ENCODE measurements at places on chromosomes 7 and 10. TPM values are rescaled to one million over a fixed set of nuclear protein-coding genes. Genes with fewer than 3 reads are reported as not detected.
A peak's percentile ranks its signal among the peaks of the same experiment; 100 is the strongest.

Gene EMX2
- 0.12 TPM for total RNA-seq

Gene PHKG1
- total RNA-seq: not detected

Gene RNF148
- 2.2 TPM for total RNA-seq

Gene SH3PXD2A
- total RNA-seq: 10.6 TPM

GRCh38 chr7:81439591-81439990, 330.3 kb downstream of the HGF start:
- no peaks in the 10 kb centered on the region for H3K36me3 ChIP-seq
- DNase-seq: no peak
- H3K4me1 ChIP-seq: no peaks in the 10 kb centered on the region
- no peaks in the 10 kb centered on the region for H3K27me3 ChIP-seq

GRCh38 chr7:159026271-159027055, 118.2 kb downstream of the VIPR2 start:
- H3K27me3 ChIP-seq: no peaks in the 10 kb centered on the region
- H3K27ac ChIP-seq: no peak overlapping the region
- no peaks in the 10 kb centered on the region for H3K36me3 ChIP-seq

DNA sequence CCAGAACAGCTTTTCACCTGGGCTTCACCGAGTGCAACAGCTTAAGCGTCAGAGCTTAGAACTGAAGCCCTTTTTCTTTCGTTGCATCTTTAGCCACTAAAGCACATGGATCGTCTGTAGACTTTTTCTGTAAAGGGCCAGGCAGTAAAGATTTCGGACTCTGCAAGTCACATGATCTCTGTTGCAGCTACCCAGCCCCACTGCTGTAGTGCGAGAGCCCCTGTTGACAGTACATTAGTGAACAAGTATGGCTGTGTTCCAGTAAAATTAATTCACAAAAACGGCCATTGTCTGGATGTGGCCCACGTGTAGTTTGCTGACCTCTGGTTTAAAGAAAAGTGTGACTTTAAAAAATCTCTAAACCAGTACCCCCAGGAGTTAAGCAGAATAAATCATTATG, 39.4 kb downstream of the FBH1 start:
- no peak for DNase-seq
- H3K36me3 ChIP-seq: no peaks in the 10 kb centered on the region
- H3K4me3 ChIP-seq: no peak overlapping the region
- H3K27me3 ChIP-seq: no peaks in the 10 kb centered on the region

DNA sequence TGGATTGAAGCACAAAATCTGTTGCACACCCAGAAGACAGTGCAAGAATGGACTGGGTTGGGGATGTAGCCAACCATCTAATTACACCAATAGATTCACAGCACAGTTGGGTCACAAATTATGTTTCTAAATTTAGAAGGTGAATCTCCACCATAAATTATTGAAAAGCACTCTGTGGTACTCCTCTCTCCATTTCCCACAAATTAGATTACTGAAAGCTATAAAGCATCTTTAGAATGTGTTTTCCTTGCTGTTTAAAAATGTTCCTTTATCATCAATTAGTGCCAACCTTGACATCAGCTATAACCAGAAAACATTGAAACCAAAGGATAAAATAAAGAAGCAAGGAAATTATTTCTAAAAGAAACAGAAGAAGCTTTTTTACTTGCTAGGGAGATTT, 39.9 kb upstream of the HDAC9 start:
- H3K27me3 ChIP-seq: no peaks in the 10 kb centered on the region
- no peak overlapping the region for H3K4me3 ChIP-seq
- no peaks in the 10 kb centered on the region for H3K36me3 ChIP-seq
- no peak overlapping the region for H3K27ac ChIP-seq

- no peak overlapping the region for H3K27ac ChIP-seq
- H3K4me1 ChIP-seq: no peaks in the 10 kb centered on the region
- no peaks in the 10 kb centered on the region for H3K27me3 ChIP-seq
- H3K36me3 ChIP-seq: no peaks in the 10 kb centered on the region
- DNase-seq: no peak
- no peak overlapping the region for H3K4me3 ChIP-seq
Observed at GRCh38 chr10:102826148-102826796, 10.9 kb downstream of the CYP17A1 start.

- peaks cover 5% of the 10 kb centered on the region for H3K4me1 ChIP-seq
- H3K4me3 ChIP-seq: no peak overlapping the region
- no peaks in the 10 kb centered on the region for H3K36me3 ChIP-seq
- no peak for DNase-seq
- no peaks in the 10 kb centered on the region for H3K27me3 ChIP-seq
Observed at GRCh38 chr10:6384031-6384430, 181.3 kb downstream of the PFKFB3 start.

GRCh38 chr10:31947144-31947926, 18.7 kb upstream of the ARHGAP12 start:
- no peaks in the 10 kb centered on the region for H3K27me3 ChIP-seq
- H3K27ac ChIP-seq: peak overlapping the region; percentile 72
- peak; percentile 78 for DNase-seq
- no peaks in the 10 kb centered on the region for H3K36me3 ChIP-seq

- no peak overlapping the region for H3K4me3 ChIP-seq
- H3K36me3 ChIP-seq: no peaks in the 10 kb centered on the region
- H3K27me3 ChIP-seq: no peaks in the 10 kb centered on the region
- H3K4me1 ChIP-seq: no peaks in the 10 kb centered on the region
- no peak overlapping the region for H3K27ac ChIP-seq
- DNase-seq: no peak
Observed at GRCh38 chr10:111578076-111578475, 501.2 kb downstream of the ADRA2A start.

DNA sequence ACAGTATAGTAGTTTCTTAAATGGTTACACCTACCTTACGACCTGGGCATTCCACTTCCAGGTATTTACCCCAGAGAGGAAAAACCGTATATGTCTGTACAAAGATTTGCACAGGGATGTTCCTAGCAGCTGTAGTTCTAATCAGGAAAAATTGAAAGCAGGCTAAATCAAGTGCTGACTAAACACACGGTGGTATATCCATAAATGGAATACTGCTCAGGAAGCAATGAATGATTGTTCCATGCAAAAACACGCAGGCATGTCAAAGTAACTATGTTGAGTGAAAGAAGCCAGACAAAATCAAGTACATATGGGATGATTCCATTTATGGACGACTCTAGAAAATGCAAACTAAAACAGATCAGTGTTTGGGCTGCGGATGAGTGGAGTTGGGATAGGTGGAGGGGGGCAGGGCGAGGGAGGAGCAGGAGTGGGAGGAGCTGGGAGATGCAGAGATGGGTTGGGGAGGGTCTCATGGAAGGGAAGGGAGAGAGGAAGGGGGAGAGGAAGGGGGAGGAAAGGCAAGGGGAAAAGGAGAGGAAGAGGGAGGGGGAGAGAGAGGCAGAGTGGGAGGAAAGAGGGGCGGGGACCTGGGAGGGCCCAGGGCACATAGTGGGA, 484 bp upstream of the MSRB2 start:
- peaks cover 15% of the 10 kb centered on the region for H3K4me1 ChIP-seq
- H3K27me3 ChIP-seq: no peaks in the 10 kb centered on the region
- no peaks in the 10 kb centered on the region for H3K36me3 ChIP-seq
- DNase-seq: no peak
- H3K27ac ChIP-seq: peak overlapping the region; percentile 52
- peak overlapping the region; percentile 12 for H3K4me3 ChIP-seq

DNA sequence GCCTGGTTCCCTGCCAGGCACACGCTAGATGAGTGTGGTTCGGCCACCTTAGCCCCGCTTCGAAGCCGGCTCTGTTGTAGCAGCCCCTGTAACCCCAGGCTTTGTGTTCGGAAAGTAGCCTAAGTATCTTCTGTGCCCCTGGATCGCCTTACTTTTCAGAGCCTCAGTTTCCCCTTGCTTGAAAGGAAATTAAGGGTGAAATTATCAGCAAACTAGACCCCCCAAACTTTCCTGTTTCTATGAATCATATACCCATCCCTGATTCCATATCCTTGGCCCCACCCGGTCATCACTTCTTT, 312 bp downstream of the PDCD11 start:
- no peaks in the 10 kb centered on the region for H3K36me3 ChIP-seq
- peaks cover 14% of the 10 kb centered on the region for H3K4me1 ChIP-seq
- no peak for DNase-seq
- H3K4me3 ChIP-seq: peak overlapping the region; percentile 46
- H3K27ac ChIP-seq: peak overlapping the region; percentile 35

DNA sequence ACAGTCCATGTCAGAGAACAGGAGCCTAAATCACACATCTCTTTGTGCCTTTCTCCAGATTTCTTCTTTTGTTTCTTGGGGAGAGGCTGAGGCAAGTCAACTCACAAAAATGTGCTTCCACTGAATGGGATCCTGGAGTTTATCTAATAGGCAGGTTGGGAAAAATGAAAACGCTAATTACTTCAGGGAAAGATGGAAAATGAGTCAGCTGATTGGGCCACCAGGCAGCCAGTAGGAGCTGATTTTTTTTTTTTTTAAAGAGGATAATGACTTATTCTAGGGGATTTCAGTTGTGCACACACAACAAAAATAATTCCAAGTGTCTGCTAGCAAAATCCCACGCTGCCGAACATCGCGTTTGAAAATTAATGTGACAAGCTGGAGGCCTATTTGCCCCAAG, 412.8 kb upstream of the ZMIZ1 start:
- no peak for DNase-seq
- no peak overlapping the region for H3K4me3 ChIP-seq
- peak overlapping the region; percentile 78 for H3K27ac ChIP-seq
- no peaks in the 10 kb centered on the region for H3K36me3 ChIP-seq
- H3K4me1 ChIP-seq: peaks cover 13% of the 10 kb centered on the region
- no peaks in the 10 kb centered on the region for H3K27me3 ChIP-seq

DNA sequence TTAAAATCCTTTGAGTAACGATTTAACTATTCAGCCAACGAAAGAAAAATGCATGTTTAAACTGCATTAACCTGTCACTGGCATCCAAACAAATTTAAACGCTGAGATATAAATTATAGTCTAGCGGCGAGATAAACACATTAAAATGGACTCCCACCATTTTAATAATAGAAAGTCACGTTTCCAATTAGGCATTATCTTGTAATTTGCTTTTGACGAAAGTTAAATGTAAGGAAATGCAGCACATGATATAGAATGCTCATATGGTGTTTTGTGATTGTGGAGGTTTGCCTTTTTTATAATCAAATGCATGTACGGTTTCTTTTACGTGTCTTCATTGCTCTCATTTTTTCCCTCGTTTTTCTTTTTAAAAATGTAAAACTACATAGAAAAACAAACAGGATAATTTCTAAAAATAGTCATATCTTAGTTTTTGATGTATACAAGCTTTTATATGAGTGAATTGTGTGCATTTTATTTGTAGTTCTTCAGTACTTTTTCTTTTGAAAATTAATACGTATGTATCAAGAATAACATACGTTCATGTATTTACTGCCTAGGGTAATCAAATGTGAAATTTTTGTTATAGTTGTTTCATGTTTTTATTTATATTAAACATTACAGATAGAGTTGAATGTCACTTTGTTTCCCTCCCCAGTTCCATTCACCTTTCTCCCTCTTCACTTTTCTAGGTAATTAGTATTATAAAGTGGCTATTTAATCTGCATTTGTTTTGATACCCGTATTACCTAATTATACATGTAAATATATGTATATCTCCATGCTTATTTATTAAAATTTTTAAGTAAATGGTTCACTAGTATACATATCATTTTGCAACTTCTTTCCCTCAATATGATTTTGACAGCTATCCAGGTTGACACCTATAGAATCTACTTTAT, 1.1 kb upstream of the KLF14 start:
- no peaks in the 10 kb centered on the region for H3K4me1 ChIP-seq
- H3K27me3 ChIP-seq: peaks cover 87% of the 10 kb centered on the region
- DNase-seq: no peak
- H3K27ac ChIP-seq: no peak overlapping the region

DNA sequence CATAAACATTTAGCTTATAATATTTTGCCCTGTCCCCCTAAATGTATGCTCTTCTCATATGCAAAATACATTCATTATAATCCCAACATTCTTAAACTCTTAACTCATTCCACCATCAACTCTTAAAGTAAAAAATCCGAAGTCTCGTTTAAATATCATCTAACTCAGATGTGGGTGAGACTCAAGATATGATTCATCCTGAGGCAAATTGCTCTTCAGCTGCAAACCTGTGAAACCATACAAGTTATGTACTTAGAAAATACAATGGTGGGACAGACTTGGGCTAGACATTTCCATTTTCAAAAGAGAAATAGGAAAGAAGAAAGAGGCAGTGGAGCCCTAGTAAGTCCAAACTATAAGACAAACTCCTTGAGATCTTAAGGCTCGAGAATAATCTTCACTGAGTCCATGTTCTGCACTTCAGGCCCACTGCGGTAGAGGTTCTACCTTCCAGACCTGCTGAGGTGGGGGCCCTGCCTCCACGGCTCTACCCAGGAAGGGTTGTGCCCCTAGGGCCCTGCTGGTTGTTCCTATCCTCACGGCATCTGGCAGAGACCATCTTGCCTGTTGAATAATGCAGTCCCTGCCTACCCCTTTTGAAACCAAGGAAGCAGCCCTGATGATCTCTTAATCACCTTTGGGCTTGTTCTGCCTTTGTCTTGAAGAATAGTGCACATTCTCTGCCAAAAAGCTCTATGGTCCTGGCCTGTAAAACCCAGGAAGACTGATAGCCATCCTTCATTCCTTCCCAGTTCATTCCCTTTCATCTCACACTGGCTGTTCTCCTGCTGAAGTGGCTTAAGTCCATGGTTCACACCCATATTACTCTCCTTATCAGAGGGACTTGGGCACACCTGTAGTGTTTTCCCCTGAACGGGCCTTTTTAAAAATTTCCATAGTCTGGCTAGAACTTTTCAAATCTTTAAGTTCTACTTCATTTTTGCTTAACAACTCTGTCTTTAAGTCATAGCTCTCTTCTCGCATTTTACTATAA, 37.3 kb downstream of the INPP5F start:
- no peak for DNase-seq
- H3K4me3 ChIP-seq: no peak overlapping the region
- H3K36me3 ChIP-seq: no peaks in the 10 kb centered on the region
- H3K27ac ChIP-seq: peak overlapping the region; percentile 41
- H3K4me1 ChIP-seq: peaks cover 16% of the 10 kb centered on the region
- no peaks in the 10 kb centered on the region for H3K27me3 ChIP-seq

DNA sequence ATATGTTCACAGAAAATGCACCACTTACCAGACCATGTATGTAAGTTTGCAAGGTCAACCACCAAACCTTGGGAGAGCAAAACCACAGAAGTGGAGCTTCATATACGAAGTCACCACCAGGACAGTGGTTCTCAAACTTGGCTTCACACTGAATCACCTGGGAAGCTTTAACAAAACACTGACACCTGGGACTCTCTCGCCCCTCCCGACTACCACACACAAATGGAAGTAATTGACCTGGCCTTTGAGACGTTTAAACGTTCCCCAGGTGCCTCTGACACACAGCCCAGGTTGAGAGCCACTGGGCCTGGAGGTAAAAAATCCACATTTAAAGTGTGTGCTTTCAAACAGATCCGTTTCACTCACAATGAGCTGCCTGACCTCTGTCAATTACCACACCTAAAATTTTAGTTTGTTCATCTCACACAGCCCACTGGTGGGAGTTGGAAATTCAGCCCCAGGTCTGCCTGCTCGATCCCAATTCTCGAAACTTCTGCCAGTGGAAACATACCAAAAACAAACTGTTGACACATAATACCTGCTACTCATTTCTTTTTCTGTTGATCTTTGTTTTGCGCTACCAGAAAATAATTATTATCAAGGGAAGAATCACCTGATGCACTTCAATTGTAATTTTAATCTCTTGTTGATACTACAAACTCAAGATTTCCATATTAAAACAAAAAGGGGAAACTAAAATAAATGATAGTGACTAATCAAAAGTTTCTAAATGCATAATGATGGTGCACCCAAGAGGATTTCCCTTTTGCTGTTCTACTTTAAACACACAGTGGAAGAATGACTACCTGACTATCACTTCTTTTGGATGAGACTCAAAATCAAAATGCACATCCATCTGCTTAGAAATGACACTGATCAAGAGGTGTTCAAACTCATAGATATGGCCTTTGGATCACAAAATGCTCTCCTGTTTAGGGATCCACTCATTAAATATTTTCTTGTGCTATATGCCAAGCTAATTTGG, 26.6 kb downstream of the CDNF start:
- H3K27ac ChIP-seq: no peak overlapping the region
- DNase-seq: no peak
- H3K4me3 ChIP-seq: no peak overlapping the region
- H3K27me3 ChIP-seq: no peaks in the 10 kb centered on the region

Measured in hepatocyte (in vitro differentiated cells).